ENCODE measurements at places on chromosomes 4 and X.

DNA sequence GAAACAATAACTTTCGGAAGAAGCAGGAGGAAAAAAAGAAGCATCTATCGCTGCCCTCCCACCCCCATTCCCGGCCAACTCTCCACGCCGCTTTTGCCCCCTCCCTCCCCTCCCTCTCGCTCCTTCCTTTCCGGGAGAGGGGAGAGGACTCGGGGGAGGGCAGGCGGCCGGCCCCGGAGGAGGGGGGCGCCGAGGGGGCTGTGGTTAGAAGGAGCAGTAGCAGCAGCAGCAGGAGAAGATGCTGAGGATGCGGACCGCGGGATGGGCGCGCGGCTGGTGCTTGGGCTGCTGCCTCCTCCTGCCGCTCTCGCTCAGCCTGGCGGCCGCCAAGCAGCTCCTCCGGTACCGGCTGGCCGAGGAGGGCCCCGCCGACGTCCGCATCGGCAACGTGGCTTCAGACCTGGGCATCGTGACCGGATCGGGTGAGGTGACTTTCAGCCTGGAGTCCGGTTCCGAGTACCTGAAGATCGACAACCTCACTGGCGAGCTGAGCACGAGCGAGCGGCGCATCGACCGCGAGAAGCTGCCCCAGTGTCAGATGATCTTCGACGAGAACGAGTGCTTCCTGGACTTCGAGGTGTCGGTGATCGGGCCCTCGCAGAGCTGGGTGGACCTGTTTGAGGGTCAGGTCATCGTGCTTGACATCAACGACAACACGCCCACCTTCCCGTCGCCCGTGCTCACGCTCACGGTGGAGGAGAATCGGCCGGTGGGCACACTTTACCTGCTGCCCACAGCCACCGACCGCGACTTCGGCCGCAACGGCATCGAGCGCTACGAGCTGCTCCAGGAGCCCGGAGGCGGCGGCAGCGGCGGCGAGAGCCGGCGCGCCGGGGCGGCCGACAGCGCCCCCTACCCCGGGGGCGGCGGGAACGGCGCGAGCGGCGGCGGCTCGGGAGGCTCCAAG, 1.3 kb downstream of the PCDH7 start:
- H3K27me3 ChIP-seq = peaks cover 4% of the 10 kb centered on the region
- H3K4me1 ChIP-seq = peaks cover 9% of the 10 kb centered on the region
- H3K4me3 ChIP-seq = no peak overlapping the region
- H3K36me3 ChIP-seq = no peaks in the 10 kb centered on the region
- no peak for DNase-seq

DNA sequence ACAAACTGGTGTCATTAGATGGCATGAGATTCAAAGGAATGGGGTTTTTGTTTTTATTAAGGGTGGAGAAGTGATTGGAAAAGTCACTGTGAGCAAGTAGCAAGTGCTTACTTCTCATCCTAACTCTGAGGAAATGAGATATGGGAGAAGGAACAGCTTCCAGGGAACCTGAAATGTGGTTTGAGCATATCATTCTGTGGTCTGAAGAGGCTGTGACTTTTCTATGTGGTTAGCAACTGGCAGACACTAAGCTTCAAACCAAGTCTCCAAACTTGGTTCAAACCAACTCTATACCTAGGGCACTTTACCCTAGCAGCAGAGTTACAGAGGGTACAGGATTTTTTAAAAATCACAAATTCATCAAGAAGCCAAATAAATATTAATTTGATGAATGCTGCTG, 58.2 kb downstream of the DCLK2 start:
- DNase-seq = no peak
- H3K4me1 ChIP-seq = no peaks in the 10 kb centered on the region
- no peak overlapping the region for H3K4me3 ChIP-seq
- H3K36me3 ChIP-seq = no peaks in the 10 kb centered on the region

GRCh38 chr4:32932156-32932555, 2212.0 kb downstream of the PCDH7 start:
- no peak overlapping the region for H3K27ac ChIP-seq
- H3K4me1 ChIP-seq = no peaks in the 10 kb centered on the region
- H3K36me3 ChIP-seq = no peaks in the 10 kb centered on the region
- no peak for DNase-seq

- no peak overlapping the region for H3K4me3 ChIP-seq
- H3K4me1 ChIP-seq = no peaks in the 10 kb centered on the region
- H3K27ac ChIP-seq = no peak overlapping the region
- no peak for DNase-seq
- no peaks in the 10 kb centered on the region for H3K36me3 ChIP-seq
Measured at GRCh38 chr4:141657550-141658250, 21.3 kb downstream of the IL15 start.

GRCh38 chrX:131789664-131790063, 233.4 kb upstream of the STK26 start:
- no peaks in the 10 kb centered on the region for H3K4me1 ChIP-seq
- no peak for DNase-seq
- H3K4me3 ChIP-seq = no peak overlapping the region
- H3K36me3 ChIP-seq = 0 out of 2 replicates have a peak, but pooled peaks cover 1% of the 10 kb centered on the region
- H3K27ac ChIP-seq = no peak overlapping the region

DNA sequence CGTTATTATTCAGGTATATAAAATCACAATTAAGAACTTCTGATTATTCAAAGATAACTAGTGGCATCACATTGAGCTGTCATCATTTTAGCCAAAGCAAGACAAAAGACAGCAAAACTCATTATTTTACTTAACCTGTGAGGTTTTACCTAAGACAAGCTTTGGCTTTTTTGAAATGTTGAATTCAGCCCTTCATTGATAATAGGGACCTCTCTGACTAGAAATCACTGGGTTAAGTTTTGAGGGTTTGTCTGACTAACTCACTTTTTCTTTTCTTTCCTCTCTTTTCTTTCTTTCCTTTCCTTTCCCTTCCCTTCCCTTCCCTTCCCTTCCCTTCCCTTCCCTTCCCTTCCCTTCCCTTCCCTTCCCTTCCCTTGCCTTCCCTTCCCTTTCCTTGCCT, 244.2 kb downstream of the GRXCR1 start:
- no peak overlapping the region for H3K27ac ChIP-seq
- no peaks in the 10 kb centered on the region for H3K4me1 ChIP-seq
- H3K4me3 ChIP-seq = no peak overlapping the region

GRCh38 chrX:41116948-41117347, 31.7 kb downstream of the USP9X start:
- H3K27me3 ChIP-seq = no peaks in the 10 kb centered on the region
- H3K36me3 ChIP-seq = no peaks in the 10 kb centered on the region
- no peak for DNase-seq
- peaks cover 16% of the 10 kb centered on the region for H3K4me1 ChIP-seq

GRCh38 chr4:142236268-142236667, 599.9 kb downstream of the IL15 start:
- H3K4me3 ChIP-seq = no peak overlapping the region
- no peaks in the 10 kb centered on the region for H3K36me3 ChIP-seq
- H3K27me3 ChIP-seq = no peaks in the 10 kb centered on the region
- H3K27ac ChIP-seq = no peak overlapping the region

DNA sequence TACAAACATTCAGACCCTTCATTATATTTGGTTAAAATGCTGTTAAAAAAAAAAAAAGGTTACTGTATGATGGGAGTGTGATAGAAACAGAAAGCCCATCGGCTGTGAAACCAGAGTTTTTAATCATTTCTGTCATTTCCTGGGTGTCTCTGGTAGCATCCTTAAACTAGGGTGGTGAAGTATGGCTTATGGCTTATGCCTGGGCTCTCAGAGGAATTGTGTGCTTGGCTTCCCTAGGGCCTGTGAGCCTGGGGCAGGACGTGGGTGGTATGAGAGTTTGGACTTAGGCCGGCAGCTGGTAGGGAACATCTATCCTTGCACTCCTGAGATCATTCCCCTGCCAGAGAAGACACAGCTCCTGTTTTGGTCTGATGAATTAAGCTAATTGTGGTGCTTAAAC, 52.2 kb downstream of the DCUN1D4 start:
- H3K4me3 ChIP-seq = no peak overlapping the region
- peaks cover 13% of the 10 kb centered on the region for H3K4me1 ChIP-seq
- peak overlapping the region; percentile 55 for H3K27ac ChIP-seq

DNA sequence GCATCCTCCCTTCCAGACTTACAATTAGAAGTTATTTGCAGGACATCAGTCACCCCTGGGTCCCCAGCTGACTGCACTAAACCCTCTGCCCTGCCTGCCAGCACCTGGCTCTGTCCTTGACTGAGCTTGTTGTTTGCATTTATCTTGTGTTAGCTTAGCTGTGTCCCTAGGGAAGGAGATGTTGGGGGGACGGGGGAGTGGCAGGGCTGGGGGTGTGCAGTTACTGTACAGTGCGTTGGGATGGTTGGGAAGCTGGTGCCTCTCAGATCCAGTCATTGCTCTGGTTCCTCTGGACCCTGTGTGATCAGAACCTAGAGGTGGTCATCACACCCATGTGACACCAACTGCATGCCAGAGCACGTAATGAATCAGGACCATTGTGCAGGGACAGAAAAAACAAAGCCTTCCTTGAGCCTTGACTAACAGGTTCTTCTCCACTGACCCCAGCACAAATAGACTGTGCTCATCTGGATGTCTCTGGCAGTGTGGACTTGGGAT, 32.7 kb upstream of the PROM1 start:
- peak; percentile 73 for DNase-seq
- H3K27me3 ChIP-seq = no peaks in the 10 kb centered on the region
- peak overlapping the region; percentile 31 for H3K27ac ChIP-seq
- no peak overlapping the region for H3K4me3 ChIP-seq

GRCh38 chrX:108306086-108306485, 132.1 kb downstream of the COL4A6 start:
- no peak overlapping the region for H3K4me3 ChIP-seq
- H3K36me3 ChIP-seq = no peaks in the 10 kb centered on the region
- peaks cover 39% of the 10 kb centered on the region for H3K4me1 ChIP-seq
- no peak for DNase-seq
- no peaks in the 10 kb centered on the region for H3K27me3 ChIP-seq
- no peak overlapping the region for H3K27ac ChIP-seq

GRCh38 chr4:47469951-47470350, 6.4 kb upstream of the COMMD8 start:
- no peak overlapping the region for H3K4me3 ChIP-seq
- no peaks in the 10 kb centered on the region for H3K36me3 ChIP-seq
- H3K4me1 ChIP-seq = peaks cover 26% of the 10 kb centered on the region
- no peak overlapping the region for H3K27ac ChIP-seq
- DNase-seq = no peak

DNA sequence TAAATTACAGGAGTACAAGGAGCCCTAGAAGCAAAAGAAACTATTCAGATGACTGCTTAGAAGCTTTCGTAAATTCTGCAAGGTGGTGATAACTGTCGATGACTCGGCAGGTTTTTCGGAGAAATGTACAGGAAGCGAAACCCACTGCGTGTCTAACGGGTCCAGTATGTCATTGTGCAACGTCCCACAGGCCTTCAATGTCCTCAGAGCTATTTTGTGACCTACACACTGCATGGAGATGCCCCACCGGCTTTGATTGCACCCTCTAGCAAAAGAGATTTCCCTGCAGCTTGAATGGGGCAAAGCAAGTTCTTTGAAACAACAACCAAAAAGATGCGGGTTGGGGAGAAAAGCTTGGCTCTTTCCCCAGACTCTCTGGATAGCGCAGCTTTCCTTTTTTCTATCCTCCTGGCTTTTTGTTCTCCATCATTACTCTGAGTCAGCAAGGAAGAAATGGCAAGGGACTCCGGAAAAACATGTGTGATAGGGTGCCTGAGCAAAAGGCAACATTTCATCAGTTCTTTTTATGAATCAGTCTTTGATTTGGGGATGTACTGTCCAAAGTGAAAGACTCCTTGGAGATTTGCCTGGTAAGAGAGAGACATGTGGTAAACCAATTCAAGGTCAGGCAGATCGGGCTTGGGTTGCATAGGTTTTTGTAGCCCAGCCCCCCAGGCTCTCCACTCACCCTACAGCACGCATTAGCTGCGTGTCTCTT, 112.0 kb upstream of the TBL1X start:
- peaks cover 37% of the 10 kb centered on the region for H3K4me1 ChIP-seq
- H3K36me3 ChIP-seq = no peaks in the 10 kb centered on the region
- no peak overlapping the region for H3K27ac ChIP-seq
- no peak overlapping the region for H3K4me3 ChIP-seq
- peak; percentile 4 for DNase-seq
- peaks cover 3% of the 10 kb centered on the region for H3K27me3 ChIP-seq

GRCh38 chrX:153305972-153306371, 15.6 kb downstream of the PNMA6F start:
- no peaks in the 10 kb centered on the region for H3K4me1 ChIP-seq
- no peaks in the 10 kb centered on the region for H3K36me3 ChIP-seq
- H3K27me3 ChIP-seq = no peaks in the 10 kb centered on the region
- no peak overlapping the region for H3K4me3 ChIP-seq

DNA sequence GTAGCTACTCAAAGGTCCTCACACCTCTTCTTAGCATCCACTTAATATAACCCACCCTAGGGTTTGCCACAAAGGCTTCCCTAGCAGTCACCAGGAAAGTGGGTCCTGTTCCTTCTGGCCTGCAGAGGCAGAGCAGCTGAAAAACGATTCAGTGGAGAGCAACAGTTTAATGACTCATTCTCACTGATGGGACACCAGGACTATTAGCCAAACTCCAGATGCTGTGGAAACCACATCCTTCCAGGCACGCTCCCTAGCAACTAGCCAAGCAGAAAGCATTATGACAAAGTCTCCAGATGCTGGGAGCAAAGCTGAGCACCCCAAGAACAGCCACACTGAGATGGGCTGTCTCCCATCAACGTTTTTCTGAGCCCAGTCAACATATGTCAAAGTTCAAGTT, 30.3 kb upstream of the UTP14A start:
- peaks cover 23% of the 10 kb centered on the region for H3K4me1 ChIP-seq
- H3K27ac ChIP-seq = no peak overlapping the region
- no peaks in the 10 kb centered on the region for H3K36me3 ChIP-seq
- no peaks in the 10 kb centered on the region for H3K27me3 ChIP-seq

- no peaks in the 10 kb centered on the region for H3K27me3 ChIP-seq
- no peak for DNase-seq
- H3K36me3 ChIP-seq = no peaks in the 10 kb centered on the region
- no peak overlapping the region for H3K4me3 ChIP-seq
- H3K27ac ChIP-seq = no peak overlapping the region
- no peaks in the 10 kb centered on the region for H3K4me1 ChIP-seq
Measured at GRCh38 chrX:150880808-150881165, 17.7 kb downstream of the CD99L2 start.

- no peak within 1 kb of the TSS for H3K4me3 ChIP-seq
- H3K27me3 ChIP-seq = no peaks in the 10 kb centered on the region
- no peak for DNase-seq
- no peaks in the 10 kb centered on the region for H3K36me3 ChIP-seq
- no peak within 1 kb of the TSS for H3K27ac ChIP-seq
Measured at GRCh38 chr4:11428231-11428898, at the start of gene HS3ST1. HS3ST1 (minus strand) TSS chr4:11428894; CDS start chr4:11400005, 28,889 bp downstream.

GRCh38 chr4:70704215-70704930, 16.0 kb downstream of the UTP3 start:
- H3K4me1 ChIP-seq = peaks cover 40% of the 10 kb centered on the region
- H3K27ac ChIP-seq = peak overlapping the region; percentile 91
- H3K36me3 ChIP-seq = no peaks in the 10 kb centered on the region
- peak; percentile 67 for DNase-seq

- H3K27ac ChIP-seq = no peak overlapping the region
- H3K36me3 ChIP-seq = peaks cover 23% of the 10 kb centered on the region
- no peaks in the 10 kb centered on the region for H3K27me3 ChIP-seq
- no peak for DNase-seq
- no peak overlapping the region for H3K4me3 ChIP-seq
Measured at GRCh38 chr4:184400375-184400870, 73.9 kb downstream of the IRF2 start.
